Adipocyte (in vitro differentiated cells): ENCODE measurements at places on chromosomes 3 and 15.
A peak's percentile ranks its signal among the peaks of the same experiment; 100 is the strongest.

GRCh38 chr15:70853973-70854665 lies at the start of gene LARP6:
Gene LARP6, minus strand, starts transcription at chr15:70854157. Its CDS starts 69 bp downstream, at chr15:70854088.
- peak; percentile 81 for DNase-seq

DNA sequence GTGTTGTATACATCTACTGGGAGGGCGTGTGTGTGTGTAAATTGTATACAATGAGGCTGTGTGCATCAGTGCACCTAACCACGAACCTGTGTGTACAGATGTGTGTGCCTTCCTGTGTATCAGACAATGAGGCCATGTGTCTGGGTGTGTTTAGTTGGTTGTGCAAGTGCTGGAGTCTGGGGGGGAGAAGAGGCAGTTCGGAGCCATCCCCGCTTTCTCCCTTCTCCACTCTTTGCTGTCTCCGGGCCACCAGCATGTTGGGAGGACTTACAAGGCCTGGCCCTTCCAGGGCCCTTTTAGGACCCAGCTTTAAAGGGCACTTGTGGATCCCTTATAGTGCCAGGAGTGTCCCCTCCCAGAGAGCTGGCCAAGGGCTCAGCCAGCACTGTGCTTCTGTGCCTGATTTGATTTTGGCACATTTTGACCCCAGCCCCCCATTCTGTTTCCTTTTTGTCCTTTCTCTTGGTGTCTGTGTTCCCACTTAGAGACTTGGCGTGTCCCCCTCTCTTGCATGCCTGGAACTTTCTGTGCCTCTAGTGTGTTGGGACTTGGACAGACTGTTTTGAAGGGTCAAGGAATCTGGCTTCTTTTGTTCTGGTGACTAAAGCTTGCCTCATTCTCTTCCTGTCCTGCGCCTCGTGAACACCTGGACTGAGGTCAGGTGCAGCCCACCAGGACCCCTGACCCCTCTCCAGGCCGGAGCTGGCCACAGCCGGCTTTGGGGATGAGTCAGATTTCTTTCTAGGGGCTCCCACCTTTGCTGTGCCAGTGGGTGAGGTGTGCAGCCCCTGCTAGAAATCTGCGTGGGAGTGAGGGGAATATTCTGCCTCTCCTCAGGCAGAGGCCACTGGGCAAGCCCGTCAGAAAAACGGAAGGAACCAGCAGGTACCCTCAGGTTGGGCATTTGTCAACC lies 1.5 kb downstream of the CTDSPL start:
- DNase-seq: peak; percentile 41

DNA sequence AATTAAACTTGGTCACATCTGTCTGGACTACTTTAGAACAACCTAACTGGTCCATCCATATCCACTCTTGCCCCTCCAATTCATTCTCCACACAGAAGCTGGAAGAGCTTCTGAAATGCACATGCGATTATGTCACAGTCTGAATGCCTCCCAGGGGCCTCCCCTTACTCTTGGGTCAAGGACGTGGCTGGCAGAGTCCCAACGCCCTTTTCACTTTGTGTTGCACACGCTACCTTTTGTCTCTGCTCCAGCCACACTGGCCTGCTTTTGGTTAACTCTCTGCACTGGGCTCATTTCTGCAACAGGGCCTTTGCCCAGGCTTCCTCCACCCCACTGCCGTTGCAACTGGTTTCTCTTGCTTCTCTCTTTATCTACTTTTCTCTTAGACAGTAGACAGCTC lies 245.2 kb downstream of the IL20RB start:
- DNase-seq: no peak

DNA sequence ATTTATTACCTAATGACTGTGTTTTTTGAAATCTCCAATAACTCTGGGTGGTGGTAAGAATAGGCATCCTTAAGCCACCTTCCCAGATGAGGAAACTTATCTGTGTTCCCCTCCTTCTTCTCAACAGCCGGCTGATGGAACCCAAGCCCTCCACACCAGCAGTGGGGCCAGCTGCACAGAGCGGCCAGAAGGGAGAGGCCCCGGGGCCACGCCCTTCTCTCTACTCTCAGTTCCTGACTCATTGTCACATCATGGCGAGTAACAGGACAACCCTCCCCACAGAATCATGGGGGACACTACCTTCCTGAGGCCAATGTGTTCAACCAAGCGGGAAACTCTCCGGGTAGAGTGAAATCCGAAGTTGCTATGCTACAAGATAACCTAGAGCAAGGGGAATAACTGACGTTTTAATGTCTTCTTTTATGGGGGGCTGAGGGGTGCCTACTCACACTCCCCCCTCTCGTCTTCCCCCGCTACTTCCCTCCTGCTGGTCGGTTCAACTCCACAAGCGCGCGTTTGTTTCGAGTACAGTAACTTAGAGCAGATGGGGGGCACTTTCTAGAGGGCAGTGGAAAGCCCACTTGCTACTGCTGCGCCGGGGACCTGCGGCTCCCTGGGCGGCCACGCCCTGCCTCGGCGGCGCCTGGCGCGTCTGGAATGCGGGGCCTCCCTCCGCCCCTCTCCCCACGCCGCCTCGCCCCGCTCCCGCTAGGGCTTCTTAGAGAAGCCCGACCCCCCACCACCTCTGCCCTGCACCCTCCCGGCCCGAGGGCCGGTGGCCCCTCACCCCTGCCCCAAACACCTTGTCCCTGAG lies 621 bp downstream of the ANXA2 start:
- peak; percentile 82 for DNase-seq

- DNase-seq: no peak
Measured at GRCh38 chr3:43062564-43063040, 43.3 kb downstream of the POMGNT2 start.

DNA sequence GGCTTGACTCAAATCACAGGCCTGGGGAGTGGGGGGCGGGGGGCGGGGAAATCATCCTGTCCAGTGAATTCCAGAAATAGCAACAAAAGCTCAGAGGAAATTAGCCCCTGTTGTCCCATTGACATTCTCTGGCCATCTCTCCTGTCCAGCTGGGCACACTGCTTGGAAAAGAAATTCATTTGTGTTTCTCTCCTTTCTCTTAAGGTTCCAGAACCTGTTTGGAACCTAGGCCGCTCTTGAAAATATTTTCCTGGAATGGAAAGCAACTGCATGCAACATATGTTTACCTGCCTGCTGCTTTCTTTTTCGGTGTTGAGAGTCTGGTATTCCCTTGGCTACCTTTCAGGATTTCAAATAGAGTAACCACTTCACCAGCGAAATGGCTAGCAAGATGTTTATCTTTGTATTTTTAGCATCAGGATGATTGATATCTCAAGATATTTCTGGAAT lies 169.0 kb downstream of the GHSR start:
- DNase-seq: no peak

DNA sequence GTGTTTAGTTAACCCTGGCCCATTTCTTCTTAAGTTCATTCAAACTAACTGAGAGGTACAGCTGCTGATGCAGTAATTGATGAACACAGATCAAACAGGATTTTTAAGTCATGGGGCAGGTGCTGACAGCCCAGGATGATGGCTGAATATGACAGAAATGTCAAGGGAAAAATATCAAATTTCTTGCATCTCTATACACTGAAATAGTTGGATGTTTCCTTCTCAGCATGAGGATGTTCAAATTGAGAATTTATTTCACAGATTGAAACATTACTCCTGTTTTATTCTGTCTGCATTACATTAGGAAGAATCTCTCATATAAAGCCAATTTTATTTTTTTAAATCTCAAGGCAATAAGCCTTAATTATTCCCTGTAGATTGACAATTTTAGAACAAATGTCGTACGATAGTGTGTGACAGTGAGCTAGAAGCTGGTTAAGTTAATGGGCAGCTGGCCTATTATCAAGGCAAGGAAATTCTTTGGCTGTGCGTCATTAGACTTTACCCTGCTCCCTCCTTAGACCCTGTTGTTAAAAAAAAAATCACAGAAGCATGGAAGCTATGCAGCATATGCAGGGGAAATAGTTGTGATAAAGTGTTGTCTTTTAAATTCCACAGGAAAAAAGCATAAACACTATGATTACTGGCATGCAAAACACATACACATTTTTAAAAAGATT lies 183.8 kb upstream of the KCNMB2 start:
- DNase-seq: peak; percentile 87

DNA sequence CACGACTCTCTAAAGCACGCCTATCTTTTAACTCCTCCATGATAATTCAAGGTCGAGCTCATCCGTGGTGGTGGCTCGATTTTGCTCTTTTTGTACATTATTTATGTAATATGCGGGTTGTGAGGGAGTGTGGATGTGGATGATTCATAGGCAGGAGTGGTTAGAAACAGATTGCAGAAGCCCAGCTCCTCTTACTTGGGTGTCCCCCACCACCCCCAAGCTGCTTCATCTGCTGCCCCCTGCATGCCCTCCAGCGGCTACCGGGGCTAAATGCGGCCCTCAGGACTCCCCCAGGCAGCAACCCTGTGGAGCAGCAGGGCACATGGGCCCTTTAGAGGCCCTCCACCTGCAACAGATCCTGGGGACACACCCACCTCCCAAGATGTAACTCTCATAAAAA lies 111.5 kb upstream of the SELENOK start:
- no peak for DNase-seq

DNA sequence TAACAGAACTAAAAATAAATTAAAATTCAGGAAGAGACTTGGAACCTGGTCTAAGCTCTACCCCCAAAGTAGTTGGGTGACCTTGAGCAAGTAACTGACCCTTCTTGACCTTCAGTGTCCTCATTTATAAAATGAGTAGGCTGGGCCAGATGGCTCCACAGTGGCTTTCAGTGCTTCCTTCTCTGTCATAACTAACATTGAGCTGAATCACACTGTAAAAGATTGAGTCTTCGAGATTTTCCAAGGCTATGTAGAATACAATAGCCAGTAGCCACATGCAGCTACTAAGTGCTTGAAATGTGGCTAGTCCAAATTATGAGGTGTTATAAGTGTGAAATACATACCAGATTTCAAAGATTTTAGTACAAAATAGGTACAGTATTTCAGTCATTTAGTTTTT lies 313.3 kb downstream of the MECOM start:
- no peak for DNase-seq

DNA sequence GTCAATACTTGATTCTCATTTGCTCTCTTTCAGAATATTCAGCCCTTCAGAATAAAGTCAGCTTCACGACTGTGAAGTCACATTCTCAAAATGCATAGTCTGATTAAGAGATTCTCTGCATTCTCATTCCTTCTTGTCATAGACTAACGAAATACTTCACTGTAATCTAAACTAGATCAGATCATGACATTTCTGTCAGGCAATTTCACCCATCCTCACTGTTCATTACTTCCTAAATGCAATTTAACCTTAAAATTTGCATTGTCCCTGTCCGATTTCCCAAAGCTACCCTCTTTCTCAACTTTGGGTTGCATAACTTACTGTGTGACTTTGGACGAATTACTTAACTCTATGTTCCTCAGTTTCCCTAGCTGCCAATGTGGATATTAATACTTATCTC lies 6.2 kb downstream of the RPL22L1 start:
- no peak for DNase-seq

- DNase-seq: no peak
Measured at GRCh38 chr3:123327956-123328850, 120.7 kb downstream of the ADCY5 start.

DNA sequence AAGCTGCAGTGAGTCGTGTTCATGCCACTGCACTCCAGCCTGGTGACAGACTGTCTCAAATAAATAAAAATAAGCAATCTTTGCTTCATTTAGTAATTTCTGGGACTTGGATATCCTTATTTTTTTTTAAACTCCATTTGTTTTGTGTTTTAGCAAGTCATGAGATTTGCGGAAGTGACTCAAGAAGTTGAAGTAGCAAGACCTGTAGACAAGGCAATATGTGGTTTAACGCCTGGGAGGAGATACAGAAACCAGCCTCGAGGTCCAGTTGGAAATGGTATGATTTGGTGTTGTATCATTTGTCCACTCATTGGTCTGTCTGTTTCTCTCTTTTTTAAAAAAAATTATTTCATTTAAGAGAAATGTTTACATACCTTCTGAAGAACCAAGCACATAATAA lies 16.6 kb upstream of the RPLP1 start:
- no peak for DNase-seq

DNA sequence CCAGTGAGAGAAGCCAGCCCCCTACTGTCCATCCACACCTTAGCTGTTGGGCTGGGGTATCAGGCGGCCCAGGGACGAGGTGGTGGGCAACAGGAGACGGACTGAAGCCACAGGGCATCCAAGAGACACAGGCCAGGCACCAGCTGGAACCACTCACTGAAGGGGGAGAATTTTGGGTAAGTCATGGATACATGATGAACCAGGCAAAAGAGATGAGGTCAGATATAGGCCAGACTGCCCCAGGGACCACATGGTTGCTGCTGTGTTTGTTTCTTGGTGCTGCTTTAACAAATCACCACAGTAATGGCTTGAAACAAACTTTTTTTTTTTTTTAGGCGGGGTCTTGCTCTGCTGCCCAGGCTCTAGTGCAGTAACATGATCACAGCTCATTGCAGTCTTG lies 66.4 kb downstream of the SEMA5B start:
- peak; percentile 44 for DNase-seq

DNA sequence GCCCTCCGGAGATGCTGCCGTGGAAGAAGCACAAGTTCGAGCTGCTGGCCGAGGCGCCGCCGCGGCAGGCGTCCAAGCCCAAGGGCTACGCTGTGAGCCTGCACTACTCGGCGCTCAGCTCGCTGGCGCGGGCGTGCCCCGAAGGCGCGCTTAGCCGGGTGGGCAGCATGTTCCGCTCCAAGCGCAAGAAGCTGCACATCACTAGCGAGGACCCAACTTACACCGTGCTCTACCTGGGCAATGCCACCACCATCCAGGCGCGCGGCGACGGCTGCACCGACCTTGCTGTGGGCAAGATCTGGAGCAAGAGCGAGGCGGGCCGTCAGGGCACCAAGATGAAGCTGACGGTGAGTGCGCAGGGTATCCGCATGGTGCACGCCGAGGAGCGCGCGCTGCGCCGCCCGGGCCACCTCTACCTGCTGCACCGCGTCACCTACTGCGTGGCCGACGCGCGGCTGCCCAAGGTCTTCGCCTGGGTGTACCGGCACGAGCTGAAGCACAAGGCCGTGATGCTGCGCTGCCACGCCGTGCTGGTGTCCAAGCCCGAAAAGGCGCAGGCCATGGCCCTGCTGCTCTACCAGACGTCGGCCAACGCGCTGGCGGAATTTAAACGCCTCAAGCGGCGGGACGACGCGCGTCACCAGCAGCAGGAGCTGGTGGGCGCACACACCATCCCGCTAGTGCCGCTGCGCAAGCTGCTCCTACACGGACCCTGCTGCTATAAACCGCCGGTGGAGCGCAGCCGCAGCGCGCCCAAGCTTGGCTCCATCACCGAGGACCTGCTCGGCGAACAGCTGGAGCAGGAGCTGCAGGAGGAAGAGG lies 1.3 kb downstream of the FAM43A start:
- peak; percentile 56 for DNase-seq

DNA sequence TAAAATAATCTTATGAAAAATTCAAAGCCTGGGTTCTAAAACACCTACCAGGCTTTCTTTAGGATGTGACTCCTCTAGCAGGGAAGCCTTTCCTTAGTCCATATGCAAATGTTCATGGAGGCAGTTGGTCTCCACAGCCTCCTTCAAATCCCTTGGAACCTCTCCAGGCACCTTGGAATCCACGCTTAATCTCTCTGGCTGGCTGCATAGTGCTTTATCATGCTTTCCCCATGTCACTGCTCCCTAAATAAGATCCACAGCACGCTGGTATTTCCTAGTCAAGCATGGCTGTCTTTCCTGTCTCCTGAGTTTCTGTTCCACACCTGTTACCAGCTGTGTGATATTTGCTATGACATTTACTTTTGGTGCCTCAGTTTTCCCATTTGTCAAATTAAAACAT lies 71.3 kb downstream of the CLSTN2 start:
- DNase-seq: no peak
